Stimulated activated CD4-positive, alpha-beta T cell treated with anti-CD3 and anti-CD28 coated beads, Interleukin-1b, Interleukin-23, amount 100 ng/mL, for 1 hour (primary cell): ENCODE measurements at places on chromosomes 12 and 14.
A peak's percentile ranks its signal among the peaks of the same experiment; 100 is the strongest.

- DNase-seq: no peak
These were observed 6.0 kb upstream of the TEX52 start for GRCh38 chr12:2862876-2863275.

GRCh38 chr12:104928036-104928745, 29.9 kb downstream of the SLC41A2 start:
- DNase-seq: no peak

GRCh38 chr14:71852181-71852580, 80.0 kb upstream of the RGS6 start:
- no peak for DNase-seq

GRCh38 chr12:68667896-68668295, 18.9 kb upstream of the NUP107 start:
- DNase-seq: no peak

- DNase-seq: no peak
These were observed 785 bp downstream of the MLEC start for GRCh38 chr12:120687578-120688289.

DNA sequence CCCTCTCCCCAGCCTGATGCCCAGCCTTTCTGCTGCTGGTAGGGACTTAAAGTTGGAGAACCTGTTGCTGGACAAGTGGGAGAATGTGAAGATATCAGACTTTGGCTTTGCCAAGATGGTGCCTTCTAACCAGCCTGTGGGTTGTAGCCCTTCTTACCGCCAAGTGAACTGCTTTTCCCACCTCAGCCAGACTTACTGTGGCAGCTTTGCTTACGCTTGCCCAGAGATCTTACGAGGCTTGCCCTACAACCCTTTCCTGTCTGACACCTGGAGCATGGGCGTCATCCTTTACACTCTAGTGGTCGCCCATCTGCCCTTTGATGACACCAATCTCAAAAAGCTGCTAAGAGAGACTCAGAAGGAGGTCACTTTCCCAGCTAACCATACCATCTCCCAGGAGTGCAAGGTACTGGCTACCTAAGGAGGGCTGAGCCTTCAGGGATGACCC, 1.6 kb downstream of the TSSK4 start:
- DNase-seq: no peak

- DNase-seq: no peak
These were observed 33.7 kb upstream of the SCAF11 start for GRCh38 chr12:46024099-46024498.

DNA sequence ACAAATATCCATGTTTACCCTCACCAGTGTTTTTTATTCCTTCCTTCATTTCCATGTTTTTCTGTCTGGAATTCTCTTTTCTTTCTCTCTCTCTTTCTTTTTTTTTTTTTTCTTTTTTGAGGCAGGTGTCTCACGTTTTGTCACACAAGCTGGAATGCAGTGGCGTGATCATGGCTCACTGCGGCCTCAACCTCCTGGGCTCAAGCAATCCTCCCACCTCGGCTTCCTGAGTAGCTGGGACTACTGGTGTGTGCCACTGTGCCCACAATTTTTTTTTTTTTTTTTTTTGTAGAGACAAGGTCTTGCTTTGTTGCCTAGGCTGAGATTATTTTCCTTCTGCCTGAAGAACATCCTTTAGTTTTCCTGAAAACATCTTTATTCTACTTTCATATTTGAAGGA, 15.0 kb upstream of the AMIGO2 start:
- DNase-seq: no peak

GRCh38 chr14:36510874-36511273, 9.2 kb downstream of the NKX2-1 start:
- no peak for DNase-seq

DNA sequence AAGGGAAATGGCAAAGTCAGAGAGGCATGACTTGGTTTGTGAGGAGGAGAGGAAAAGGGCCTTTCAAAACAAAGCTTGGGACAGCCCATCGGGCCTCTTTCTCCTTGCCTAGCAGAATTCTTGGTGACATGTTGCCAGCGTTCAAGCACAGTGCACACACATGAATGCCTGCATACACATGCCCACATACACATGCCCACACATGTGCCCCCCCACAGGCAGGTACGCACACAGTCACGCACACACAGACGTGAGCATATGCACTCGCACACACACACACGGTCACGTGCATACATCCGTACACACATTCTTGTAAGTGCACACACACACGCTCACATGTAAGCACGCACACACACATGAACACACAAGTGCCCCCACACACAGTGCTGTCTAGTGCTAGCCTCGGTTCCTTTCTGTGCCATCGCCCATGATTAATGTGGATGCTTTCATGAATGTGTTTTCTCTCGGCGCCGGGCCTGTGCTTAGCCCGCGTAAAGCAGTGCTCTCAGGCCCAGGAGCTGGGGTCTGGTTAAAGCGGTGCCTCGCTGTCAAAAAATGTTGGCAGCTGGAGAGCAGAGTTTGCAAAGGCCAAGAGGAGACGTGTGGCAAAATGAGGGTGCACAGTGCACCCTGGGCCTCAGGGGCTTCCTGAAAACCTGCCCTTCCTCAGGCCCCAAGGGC, 328.8 kb upstream of the DIO3 start:
- no peak for DNase-seq

GRCh38 chr12:90922145-90922627, 32.8 kb downstream of the CCER1 start:
- no peak for DNase-seq

DNA sequence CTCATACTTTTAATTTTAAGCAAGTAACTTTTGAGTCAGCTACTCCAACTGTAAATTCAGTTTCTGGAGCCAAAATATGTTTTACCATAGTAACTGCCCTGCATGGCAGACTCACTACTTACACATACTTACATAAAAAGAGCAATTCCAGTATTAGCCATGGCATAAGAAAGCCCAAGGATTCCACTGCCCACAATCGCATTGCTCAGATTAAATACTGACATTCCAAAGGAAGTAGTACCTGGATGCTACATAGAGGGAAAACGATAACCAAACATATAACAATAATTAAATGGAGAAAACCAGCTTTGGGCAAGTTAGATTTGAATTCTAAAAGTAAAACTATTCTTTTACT, 2.2 kb downstream of the SLC38A2 start:
- DNase-seq: no peak

- no peak for DNase-seq
These were observed 748.3 kb downstream of the C12orf50 start for GRCh38 chr12:87280893-87281292.

- no peak for DNase-seq
These were observed 76.2 kb downstream of the ARL6IP4 start for GRCh38 chr12:123056709-123057108.

DNA sequence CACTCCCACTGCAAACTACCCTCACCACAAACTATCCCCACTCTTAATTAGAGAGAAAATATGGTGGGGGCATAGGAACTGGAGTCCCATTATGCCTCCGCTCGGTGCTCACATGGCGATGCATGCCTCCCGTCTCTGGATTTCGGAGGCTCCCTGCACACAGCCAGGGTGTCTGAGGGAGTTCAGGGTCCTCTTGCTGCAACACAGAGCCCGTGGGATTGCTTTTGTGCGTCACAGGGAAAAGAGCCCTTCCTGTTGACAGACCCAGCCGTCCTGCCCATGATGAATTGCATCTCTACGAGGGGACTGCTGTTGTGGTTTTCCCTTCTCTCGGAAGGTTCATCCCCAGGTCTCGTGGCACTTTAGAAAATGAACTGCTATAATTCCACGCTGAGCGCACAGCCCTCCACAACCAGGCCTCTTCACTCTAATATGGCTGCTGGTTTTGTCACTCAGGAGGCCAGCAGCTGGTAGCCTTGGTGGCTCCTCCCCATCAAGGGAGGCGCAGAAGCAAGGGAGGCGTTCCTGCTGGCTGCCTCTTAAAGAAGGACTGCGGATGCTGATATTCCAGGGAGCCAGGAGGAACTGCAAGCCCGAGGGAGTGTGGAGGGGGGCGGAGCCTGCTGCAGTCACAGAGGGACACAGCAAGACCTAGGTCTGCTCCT, 158.0 kb downstream of the KCNA5 start:
- DNase-seq: no peak

GRCh38 chr12:47822863-47823262, 3.2 kb upstream of the HDAC7 start:
- no peak for DNase-seq

GRCh38 chr14:35285168-35286002, 6.8 kb upstream of the PSMA6 start:
- no peak for DNase-seq

DNA sequence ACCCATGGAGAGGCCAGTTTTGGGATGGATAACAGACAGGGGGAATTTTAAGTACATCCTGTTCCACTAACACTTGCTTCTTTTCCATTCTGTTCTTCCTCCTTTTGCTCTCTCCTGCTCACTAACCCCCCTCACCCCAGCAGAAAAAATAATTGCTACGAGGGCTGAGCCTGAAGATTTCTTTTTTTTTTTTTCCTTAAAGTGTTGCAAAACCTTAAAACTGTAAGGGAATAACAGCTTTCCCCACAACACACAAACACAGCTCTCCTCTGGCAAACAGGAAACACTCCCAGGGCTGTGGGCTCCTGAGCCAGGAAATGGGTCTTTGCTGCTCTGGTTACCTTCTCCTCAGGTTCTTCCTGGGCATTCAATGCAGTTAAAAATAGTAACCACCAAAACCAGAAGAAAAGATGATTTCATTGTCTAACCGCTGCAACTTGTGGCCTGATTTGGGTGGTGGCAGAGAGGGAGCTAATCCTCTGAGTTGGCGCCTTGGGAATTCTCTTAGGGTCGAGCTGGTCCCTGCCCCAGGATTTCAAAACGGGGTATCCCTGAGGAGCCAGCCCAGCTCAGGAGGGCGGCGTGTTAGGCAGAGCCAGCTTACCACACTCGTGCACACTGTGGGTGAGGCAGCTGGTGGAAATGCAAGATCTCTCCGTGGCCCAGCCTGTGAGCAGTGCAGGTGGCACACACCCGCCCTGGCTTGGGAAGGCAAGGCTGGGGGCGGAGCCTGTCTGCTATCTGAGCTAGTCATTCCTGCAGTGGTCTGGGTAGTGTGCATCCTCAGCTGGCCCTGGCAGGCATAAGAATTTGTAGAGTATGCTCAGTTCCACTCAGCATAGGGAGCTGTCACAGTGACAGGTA, 17.1 kb upstream of the EMP1 start:
- DNase-seq: no peak

- DNase-seq: no peak
These were observed 1266.2 kb downstream of the TMEM121 start for GRCh38 chr14:106792543-106792942.

DNA sequence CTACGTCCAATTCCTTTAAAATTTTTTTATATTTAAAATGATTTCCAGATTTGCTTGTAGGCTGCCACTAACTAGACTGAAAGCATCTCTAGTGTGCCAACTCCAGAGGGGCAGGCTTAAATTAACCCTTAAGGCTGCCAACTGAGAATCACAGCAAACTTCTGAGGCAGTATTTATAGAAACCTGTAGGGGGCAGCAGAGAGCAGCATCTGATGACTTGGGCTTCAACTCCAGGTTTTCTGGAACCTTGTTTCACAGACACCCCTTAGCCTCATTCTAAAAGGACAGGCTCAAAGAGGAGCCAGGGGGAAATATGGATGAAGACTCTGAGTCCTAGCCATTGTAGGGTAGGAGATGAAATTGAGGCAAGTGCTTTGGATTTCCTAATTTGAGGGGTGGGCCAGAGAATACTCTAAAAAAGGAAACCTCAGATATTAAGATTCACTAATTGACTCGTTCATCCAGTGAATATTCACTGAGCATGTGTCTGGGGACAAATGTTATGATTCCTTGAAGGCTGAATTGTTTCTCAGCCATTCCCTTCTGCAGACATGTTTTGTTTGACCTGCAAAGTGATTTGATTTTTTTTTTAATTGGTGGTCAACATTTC, 63.3 kb upstream of the HSPB8 start:
- DNase-seq: no peak

DNA sequence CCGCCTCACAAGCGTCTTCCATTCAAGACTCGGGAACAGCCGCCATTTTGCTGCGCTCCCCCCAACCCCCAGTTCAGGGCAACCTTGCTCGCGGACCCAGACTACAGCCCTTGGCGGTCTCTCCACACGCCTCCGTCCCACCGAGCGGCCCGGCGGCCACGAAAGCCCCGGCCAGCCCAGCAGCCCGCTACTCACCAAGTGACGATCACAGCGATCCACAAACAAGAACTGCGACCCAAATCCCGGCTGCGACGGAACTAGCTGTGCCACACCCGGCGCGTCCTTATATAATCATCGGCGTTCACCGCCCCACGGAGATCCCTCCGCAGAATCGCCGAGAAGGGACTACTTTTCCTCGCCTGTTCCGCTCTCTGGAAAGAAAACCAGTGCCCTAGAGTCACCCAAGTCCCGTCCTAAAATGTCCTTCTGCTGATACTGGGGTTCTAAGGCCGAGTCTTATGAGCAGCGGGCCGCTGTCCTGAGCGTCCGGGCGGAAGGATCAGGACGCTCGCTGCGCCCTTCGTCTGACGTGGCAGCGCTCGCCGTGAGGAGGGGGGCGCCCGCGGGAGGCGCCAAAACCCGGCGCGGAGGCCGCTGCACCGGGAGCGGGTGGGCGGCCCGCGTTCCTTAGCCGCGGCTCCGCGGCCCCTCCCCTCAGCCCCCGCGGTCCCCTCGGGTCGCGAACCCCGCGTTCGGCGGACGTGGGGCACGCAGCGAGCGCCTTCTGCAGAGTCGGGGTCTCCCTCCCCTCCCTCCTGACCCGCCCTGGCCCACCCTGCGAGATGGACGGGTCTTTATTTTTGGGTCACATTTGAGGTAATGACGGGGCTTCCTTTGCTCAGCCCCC, at the start of gene UBC:
Gene UBC (minus strand): TSS at position 259 of the 847 bp plus-strand sequence. CDS start 879 bp downstream, outside the sequence.
- peak; percentile 81 for DNase-seq

DNA sequence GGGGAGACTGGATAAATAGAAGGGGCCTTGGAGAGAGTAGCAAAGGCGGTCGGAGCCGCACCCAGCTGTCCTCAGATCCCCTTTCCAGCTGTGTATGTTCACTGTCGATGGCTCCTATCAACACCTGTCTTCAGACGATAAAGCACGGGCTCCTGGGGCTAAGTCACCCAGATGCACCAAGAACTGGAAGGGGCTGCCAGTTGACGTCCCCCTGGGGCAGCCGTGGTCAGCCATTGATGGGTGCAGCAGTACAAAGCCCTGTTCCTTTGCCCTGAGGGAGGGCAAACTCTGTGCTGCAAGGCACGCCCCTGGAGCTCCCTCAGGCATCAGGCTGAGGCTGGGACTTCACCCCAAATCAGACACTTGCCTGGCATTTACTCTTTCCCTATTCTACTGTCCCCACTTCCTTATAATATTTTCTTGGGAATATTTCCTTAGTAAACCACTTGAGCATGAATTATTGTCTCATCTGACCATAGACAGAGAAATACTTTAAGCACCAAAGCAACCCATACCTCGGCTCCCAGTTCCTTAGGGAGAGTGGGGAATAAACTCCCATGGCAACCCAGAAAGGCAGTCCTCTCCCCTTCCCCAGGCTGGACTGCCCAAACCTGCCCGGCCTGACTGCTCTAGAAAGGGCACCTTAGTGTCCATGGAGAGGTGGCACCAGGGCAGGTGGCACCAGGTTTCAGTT, 59.6 kb upstream of the SCN8A start:
- no peak for DNase-seq
